Activated CD4-positive, alpha-beta T cell treated with anti-CD3 and anti-CD28 coated beads for 36 hours (primary cell): ENCODE measurements at places on chromosomes 16 and 17. TPM values are rescaled to one million over a fixed set of nuclear protein-coding genes. Genes with fewer than 3 reads are reported as not detected.

DNA sequence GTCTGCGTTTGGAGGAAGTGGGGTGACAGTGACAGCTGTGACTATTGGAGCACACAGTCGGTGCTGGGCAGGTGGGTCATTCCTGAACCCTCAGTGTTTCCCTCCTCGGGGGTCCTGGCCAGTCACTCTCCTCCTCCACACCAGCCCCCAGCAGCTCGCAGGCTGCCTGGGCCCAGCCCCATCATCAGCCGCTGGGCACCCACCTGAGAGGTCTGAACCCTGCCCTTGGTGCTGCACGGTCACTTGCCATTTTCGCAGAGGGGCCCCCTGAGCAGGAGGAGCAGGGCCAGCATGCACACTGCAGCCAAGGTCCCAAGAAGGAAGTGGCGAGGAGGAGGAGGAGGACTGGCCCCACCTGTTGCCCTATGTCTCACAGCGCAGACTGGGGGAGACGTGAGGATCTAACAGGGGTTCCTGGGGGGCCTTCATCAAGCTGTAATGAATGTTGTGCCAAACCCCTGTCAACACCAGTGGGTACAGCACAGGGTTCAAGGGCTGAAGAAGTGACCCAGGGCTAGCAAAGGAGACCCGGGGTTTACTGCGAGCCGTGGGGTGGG is 23.0 kb downstream of the JPH3 start:
- H3K27me3 ChIP-seq: peaks cover 4% of the 10 kb centered on the region
- H3K4me1 ChIP-seq: no peaks in the 10 kb centered on the region
- no peak overlapping the region for H3K4me3 ChIP-seq

DNA sequence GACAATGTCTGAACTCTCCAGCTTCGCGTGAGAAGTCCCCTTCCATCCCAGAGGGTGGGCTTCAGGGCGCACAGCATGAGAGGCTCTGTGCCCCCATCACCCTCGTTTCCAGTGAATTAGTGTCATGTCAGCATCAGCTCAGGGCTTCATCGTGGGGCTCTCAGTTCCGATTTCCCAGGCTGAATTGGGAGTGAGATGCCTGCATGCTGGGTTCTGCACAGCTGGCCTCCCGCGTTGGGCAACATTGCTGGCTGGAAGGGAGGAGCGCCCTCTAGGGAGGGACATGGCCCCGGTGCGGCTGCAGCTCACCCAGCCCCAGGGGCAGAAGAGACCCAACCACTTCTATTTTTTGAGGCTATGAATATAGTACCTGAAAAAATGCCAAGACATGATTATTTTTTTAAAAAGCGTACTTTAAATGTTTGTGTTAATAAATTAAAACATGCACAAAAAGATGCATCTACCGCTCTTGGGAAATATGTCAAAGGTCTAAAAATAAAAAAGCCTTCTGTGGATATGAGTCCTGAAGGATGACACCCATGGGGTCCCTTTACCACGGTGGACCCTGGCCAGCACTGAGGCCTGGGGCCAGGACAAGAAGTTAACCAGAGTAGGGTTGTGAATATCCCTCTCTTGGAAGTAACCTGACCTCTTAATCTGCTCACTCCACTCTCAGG is 10.5 kb upstream of the ITGAD start:
- H3K27ac ChIP-seq: no peak overlapping the region
- H3K36me3 ChIP-seq: no peaks in the 10 kb centered on the region
- no peak overlapping the region for H3K4me3 ChIP-seq
- DNase-seq: peak; percentile 85
- H3K4me1 ChIP-seq: peaks cover 25% of the 10 kb centered on the region

- peaks cover 13% of the 10 kb centered on the region for H3K4me1 ChIP-seq
- peak overlapping the region; percentile 29 for H3K27ac ChIP-seq
- no peaks in the 10 kb centered on the region for H3K27me3 ChIP-seq
These were observed 41.4 kb downstream of the AP1G1 start for GRCh38 chr16:71767060-71767900.

The TBC1D3B gene
- total RNA-seq: 2.0 TPM

The PPP1R27 gene
- not detected for total RNA-seq

The DOC2B gene
- total RNA-seq: 0.27 TPM
